WTC11 (cell line): ENCODE measurements at places on chromosomes 6 and 20. TPM values are rescaled to one million over a fixed set of nuclear protein-coding genes. Genes with fewer than 3 reads are reported as not detected.
A peak's percentile ranks its signal among the peaks of the same experiment; 100 is the strongest.

SMIM26 gene
- total RNA-seq: 71.9 to 78.1 TPM (median 77.4 TPM) in 3 replicates

DNA sequence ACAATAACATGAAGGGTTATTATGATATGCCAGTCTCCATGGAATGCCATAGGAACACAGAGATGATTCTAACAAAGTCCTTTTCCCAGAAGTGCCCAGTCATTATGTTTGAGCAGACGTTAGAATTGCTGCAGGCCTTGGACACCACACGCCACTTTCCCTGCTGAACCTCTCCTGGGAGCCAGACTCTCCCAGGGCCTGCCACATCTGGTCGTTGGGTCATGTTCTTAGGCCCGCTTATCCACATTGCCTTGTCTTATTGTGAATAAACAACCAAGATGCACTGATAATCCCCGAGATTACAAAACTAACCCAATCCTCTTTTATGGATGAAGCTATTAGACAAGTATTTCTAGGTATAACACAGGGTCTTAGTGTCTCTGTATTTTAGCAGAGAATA, 276.5 kb upstream of the CITED2 start:
- DNase-seq: no peak

LHFPL5 gene
- not detected in 3 replicates for total RNA-seq

DNA sequence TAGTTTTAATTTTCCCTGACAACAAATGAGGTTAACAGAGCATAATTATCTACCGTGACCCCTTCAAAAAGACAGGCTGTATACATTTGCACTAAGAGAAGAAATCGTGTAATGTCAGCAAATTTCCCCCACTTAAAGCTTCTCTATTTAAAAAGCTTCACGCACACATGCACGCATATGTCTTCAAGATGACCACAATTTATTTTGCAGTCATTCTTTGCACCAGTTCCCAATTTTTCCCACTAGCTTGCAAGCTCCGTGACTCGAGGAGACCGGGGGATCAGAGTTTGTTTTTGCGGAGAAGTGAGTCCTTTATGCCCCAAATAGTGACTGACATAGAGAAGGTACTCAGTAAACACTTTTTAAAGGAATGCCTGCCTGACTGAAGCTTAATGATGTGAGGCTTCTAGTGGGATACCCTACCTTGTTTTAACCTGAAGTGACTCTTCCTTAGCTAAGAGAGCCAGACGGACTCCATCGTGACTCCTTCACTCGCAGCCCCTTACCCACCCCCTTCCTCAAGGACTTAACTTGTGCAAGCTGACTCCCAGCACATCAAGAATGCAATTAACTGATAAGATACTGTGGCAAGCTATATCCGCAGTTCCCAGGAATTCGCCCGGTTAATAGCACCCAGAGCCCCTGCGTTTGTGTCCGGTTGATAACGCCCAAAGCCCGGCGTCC, 9.3 kb upstream of the NQO2 start:
- DNase-seq: no peak

GRCh38 chr6:15417811-15418210, 171.9 kb downstream of the JARID2 start:
- DNase-seq: no peak

DPPA5 gene
- 5.5 to 7.6 TPM (median 6.7 TPM) in 3 replicates for total RNA-seq

- DNase-seq: peak; percentile 30
Observed at GRCh38 chr6:26342106-26343004, 22.6 kb upstream of the BTN3A2 start.

CD40 gene
- total RNA-seq: 12.9 to 15.3 TPM (median 14.8 TPM) in 3 replicates

- no peak for DNase-seq
Observed at GRCh38 chr6:157432231-157432891, 51.4 kb downstream of the ZDHHC14 start.

HRH3 gene
- 2.9 to 3.4 TPM (median 3.3 TPM) in 3 replicates for total RNA-seq

ADIG gene
- total RNA-seq: not detected in 3 replicates

DNA sequence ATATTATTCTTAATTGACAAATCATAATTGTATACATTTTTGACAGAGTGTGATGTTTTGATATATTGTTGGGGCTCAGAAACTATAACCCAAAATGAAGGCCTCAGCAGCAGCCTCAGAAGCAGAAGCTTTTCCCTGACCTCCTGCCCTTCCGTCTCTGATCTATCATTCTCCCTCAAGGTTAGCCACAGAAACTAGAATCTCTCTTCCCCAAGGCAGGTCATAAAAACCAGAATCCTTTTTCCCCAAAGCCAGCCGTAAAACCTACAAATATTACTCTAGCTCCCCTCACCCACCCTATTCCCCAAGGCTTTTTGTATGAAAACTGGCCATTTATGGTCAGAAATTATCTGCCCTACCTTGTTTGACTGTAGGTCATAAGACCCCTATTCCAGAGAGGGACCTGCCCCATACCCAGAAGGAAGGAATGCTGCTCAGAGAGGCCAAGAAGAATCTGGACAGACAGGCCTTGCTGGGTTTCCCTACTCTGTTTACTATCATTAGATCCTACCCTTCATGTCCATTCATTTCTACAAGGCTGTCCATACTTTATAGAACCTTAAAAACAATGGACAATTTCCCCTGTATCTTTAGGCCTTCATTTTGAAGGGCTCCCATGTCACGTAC, 14.5 kb downstream of the OR2B2 start:
- no peak for DNase-seq

GPX5 gene
- not detected in 3 replicates for total RNA-seq

- no peak for DNase-seq
Observed at GRCh38 chr6:2103765-2104523, 141.5 kb downstream of the GMDS start.
